T-helper 2 cell (primary cell): ENCODE measurements at places on chromosomes 13 and 19.

DNA sequence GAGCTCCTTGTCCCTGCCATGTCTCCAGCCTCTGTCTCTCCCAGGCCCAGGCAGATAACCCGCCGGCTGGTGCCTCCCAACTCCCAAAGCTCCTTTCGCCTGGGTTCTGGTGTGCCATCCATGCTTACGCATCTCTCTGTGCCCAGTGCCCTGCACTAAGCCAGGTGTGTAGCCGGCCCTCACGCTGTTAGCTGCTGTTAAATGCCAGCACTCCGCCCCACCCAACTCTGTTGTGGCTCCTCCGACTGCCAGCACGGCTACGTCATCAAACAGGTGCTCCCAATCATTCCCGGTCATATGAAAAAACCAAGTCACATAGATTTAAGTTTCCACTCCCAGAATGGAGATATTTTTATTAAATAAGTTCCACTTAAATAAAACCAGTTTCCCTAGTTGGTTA, 7.0 kb upstream of the HSPH1 start:
- no peak for DNase-seq

DNA sequence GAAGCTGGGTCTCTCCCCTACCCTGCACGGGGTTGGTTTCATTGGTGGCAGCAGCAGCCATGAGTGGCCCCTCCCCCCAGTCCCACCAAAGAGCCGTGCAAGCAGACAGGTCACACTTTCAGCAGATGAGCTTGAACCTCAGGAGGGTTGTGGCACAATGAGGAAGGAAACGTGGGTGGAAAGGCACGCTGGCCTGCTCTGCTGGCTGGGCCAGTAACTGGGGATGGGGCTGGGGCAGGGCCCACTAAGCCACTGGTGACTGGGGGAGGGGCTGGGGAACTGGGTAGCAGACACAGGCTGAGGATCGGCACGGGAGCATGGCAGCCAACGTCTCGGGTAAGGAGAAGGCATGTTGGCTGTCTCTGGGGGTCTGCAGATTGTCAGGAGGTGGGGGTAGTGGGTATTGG, at the start of gene P2RY11:
Gene P2RY11, plus strand, starts transcription at position 289 of the 407 bp plus-strand sequence. Its CDS starts 29 bp downstream, at position 318.
- DNase-seq = peak; percentile 58

DNA sequence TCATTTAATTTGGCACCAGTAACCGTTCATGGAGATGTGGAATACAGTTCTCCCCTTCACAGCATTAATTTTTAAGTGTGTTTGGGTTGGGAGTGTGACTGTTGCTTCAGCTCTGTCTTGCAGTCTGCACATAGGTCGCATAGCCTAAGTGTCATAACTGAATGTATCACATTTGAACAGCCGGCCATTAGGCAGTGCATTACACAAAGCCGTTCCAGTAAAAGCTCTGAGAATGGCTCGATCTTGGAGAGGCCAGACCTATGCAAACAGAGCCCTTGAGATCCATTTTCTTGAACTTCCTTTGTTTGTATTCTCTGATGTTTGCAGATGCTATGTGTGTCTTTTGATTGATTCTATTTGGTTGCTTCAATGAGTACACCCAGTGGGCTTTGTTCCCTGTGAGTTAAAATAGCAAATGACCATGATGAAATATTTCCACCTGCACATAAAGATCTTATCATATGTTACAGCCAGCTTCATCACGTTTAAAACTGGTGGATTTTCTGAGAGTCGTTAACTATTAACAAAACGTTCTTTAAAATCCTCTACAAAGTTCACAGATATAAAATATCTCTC, 1104.9 kb upstream of the SLC10A2 start:
- DNase-seq = no peak

- DNase-seq = no peak
These were observed 208.6 kb downstream of the URI1 start for GRCh38 chr19:30150626-30151025.

DNA sequence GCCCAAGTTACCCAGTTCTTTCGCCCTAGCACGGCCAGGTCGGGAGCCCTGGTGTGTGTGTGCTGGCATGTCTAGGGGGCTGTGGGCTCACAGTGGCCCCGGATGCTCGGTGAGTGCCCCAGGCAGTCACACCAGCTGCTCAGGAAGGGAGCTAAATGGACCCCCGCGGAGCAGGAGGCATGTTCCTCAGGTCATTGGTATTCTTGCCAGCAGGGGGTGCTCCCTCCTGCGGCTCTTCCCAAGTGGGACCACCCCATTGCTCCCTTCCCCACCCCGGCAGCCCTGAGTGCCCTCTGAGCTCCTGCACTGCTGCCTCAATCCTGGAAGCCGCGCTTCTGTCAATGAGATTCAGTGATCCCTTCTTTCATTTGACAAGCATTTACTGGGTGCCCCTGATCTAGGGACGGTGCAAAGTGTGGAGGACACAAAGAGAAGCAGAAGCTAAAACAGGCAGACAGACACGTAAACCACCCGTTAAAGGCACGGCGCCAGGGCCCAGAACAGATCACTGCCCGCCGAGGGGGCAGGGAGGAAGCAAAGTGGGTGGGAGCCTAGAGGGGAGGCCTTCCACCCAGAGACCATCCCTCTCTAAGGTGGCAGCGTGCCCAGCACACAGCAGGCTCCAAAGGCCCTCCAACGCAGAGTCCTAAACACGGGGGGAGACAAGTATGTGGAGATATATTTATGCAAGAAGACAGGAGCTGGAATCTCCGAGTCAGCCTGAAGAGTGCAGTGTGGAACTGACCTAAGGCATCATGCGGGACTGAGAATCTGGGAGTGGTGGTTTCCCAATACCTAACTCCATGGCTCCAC, 5.2 kb upstream of the ADPRHL1 start:
- no peak for DNase-seq

- no peak for DNase-seq
These were observed 93.8 kb upstream of the FGF14 start for GRCh38 chr13:102495663-102496062.

DNA sequence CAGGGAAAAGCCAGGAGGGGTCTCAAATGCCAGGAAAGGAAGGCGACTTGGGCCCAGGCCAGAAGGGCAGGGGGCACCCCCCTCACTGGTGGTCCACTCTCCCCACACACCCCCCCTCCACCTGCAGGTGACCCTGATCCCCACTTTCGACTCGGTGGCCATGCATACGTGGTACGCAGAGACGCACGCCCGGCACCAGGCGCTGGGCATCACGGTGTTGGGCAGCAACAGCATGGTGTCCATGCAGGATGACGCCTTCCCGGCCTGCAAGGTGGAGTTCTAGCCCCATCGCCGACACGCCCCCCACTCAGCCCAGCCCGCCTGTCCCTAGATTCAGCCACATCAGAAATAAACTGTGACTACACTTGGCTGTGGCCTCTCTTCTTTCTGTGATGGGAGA, 14.9 kb downstream of the MAP1S start:
- no peak for DNase-seq

DNA sequence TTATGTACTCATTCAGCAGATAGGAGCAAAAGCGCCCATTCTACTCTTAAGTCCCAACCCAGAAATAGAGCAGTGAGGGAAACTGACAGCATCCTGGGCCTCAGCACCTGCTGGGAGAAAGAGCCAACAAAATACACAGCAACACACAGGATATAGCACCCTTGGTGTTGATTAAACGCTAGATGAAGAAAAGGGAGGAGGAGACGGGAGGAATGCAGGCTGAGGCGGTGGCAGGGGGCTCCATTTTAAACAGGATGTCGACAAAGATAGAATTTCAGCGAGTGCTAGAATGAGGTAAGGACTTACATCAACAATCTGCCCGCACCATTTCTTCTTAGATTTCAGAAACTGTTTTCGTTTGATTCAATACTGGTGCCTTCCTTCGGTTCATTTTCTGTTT, 4.6 kb upstream of the RAB20 start:
- DNase-seq = no peak
